ENCODE measurements at places on chromosomes 2 and 18.

DNA sequence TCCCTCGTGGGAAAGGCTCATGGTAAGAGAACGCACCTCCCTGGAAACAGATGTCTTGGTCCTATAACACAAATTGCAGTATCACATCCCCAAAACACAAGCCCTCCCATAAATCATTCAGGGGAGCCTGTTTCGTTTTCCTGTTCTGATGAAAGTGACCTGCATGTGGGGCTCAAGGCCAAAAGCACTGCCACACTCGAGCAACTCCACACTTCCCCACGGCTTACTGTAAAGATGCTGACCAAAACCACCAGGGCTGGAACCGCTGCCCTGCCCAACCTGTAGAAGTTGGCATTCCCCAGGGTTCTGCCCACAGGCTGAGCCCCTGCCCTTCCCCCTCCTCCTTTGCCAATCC is 139.7 kb downstream of the BCL11A start:
- peak; percentile 31 for DNase-seq

DNA sequence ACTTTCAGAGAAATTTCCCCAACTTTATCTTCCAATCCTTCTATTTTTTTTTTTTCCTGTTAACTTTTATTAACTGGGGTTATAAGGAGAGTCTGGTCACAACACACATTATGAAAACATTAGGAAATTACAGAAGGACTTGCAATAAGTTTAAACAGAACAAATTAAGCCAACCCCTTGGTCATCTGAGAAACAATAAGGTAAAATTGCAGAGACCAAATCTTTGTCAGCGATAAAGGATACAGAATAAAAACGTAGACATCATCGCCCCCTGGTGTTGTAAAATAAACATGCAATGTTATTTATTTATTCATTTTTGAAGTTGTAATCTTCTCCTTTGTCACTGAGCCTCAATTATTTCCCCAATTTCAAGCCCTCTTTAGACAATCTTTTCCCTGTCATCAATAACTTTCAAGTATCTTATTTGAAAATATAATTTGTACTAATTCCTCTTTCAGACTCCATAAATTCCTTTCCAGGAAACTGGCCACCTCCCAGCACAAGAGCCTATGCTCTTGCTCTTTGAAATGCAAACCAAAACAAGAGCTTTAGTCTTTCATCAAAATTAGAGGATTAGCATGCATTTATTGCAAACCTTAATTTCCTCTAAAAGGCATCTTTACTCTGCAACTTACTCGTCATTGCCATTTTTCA is 19.5 kb downstream of the G6PC2 start:
- DNase-seq, result no peak

DNA sequence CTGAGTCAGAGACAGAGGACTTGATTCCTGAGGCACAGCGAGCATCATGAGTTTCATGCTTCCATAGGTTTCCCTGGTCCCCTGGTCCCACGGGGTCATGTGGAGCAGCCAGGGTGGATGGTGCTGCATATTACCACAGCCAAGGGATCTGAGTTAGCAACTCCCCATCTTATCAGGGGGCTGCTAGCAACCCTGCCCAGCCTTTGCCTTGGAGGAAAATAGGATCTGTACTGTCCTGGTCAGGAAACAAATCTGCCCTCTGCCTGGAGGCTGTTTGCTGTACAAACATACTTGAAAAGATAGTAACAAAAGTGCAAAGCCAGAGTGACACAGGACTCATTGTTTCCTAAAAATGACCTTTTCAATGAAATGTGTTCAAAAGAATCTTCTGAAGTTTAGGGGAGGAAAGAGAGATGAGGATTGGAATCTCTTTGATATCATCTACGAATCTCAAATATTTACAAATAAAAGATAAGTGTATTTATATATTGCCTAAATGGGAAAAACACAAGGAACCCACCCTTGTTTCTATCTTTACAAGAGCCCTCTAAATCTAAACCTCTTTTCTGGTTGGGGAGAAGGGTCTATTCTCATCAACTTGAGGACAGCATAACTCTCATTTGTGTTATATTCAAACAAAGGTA is 194.8 kb downstream of the CD226 start:
- no peak for DNase-seq

DNA sequence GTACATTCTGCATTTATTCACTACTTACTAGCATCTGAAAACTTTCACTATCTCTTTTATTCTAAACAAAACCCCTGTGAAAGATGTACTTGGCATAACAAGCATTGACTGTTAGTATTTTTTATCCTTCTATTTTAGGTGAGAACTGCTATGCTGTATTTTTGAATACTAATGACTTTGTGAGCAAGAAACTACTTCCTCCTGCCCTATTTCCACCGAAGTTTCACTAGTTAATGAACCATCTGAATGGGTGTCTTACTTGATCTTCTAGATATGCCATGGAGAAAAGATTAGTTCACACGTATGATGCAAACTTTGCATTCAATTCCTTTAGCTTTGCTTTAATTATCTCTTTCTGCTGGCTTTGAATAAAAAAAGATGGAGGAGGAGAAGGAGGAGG is 68.1 kb downstream of the EPHA4 start:
- no peak for DNase-seq

DNA sequence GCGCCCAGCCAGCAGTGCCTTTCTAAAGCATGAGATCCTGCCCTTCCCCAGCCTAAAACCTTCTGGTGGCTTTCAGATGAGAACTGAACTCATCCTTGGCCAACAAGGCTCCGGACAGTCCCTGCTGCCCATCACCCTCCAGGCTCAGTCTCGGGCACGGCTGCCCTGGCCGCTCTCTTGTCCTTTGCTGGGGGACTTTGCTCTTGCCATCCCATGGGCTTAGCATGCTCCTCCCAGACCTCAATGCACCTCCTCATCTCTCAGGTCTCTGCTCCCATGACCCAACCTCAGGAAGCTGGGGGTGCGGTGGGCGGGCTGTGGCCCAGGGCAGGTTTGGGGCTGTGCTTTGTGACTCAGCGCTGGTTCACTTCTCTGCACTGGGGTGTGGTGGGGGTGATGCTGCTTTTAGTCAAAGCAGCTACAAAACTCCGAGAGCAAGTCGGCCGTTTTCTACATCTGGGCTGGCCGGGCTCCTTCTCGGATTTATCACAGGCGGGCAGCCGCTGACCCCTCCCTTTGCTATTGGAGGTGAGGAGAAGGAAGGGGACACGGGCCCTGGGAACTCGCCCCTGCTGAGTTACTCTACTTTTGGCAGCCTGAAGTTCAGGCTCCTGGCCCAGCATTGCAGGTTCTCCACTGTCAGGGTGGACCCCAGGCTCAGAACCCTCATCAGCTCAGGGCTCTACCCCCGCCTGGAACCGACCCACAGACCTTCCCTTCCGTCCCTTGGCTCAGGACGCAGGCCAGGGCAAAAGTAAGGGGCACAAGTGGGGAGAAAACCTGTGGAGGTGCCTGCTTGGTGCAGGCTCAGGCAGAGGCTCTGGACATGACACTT is 90.6 kb upstream of the TAF1B start:
- no peak for DNase-seq

DNA sequence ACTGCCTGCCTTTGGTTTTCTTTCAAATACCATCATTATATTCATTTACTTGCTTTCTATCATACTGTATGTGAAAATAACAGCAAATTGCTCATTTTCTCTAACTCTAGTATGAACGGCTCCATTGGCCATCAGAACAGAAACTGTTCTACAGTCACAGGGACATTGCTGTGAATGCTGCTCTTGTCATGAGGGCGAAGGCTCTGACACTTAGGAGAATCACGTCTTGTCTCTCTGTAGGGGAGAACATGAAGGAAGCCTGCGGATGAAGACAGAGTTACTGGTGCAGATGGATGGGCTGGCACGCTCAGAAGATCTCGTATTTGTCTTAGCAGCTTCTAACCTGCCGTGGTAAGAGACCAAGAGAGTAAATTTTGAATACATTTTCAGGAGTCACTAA is 41.7 kb upstream of the ELOA2 start:
- no peak for DNase-seq

DNA sequence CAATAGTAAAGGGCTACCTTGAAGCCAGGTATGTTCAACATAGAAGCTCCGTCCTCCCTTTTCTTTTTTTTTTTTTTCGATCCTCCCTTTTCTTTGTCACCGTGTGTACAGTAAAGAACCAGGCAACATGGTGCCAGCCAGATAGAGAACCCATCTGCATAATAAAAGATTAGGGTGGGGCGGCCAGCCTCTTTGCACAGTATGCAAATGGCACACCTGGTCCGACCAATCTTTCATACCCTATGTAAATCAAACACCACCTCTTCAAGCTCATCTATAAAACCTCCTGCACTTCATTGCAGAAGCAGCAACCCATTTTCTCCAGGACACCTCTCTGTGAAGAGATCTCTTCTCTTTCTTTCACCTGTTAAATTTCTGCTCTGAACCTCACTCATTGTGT is 7.3 kb upstream of the WDR33 start:
- no peak for DNase-seq

DNA sequence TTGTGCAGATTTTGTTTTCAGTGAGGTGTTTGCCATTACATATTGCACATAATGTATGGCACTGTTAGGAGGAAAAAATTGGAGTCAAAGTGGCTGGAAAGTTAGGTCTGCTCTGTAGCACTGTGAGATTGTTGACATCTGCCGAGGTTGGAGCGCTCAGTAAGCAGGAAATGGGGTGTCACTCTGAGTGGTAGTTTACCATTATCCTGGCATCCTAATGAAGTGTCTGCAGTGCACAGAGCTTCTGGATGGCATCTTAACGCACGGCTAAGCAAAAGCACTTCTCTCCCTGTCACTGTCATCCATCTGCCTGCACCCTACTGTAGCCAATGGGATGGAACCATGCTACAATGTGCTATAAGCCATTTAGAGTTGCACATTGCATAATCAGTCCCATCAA is 561.9 kb downstream of the ARHGAP15 start:
- DNase-seq, result no peak

DNA sequence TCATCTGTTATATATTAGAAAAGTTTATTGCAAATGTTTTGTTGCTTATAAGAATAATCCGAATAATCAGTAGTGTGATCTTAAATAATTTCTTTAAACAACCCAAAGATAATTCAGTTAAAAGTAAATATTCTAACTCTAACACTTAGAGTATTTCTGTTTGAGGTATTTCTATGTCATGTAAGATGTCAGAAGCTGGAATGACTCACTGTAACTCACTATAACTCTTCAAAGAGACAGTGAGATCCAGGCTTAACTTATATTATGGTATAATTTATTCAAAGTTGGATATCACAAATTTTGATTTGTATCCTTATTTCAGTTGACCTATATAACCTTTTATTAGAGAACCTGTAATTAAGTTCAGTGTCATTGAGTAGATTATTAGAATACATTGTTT is 6.9 kb downstream of the MBD5 start:
- DNase-seq, result no peak

DNA sequence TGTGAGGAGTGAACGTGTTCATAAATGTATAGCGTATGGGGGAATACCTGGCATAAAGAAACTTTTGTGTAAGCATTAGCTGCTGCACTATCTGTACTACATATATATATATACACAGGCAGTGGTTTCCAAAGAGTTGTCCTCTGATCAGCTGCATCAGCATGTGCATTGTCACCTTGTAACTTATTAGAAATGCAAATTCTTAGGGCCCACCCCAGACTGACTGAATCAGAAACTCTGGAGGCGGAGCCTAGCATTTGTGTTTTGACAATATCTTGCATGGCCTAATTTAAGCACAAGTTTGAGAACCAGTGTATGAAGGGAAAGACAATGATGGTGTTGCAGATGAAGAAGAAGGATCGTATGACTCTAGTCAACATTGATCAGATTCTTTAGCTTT is 299.5 kb downstream of the CCDC102B start:
- no peak for DNase-seq

GRCh38 chr18:3910512-3910911 is 460.5 kb downstream of the TGIF1 start:
- DNase-seq, result no peak

- no peak for DNase-seq
Observed at GRCh38 chr18:30903566-30903965, 139.0 kb downstream of the DSC3 start.

GRCh38 chr2:144328938-144329337 is 191.0 kb downstream of the ZEB2 start:
- no peak for DNase-seq

DNA sequence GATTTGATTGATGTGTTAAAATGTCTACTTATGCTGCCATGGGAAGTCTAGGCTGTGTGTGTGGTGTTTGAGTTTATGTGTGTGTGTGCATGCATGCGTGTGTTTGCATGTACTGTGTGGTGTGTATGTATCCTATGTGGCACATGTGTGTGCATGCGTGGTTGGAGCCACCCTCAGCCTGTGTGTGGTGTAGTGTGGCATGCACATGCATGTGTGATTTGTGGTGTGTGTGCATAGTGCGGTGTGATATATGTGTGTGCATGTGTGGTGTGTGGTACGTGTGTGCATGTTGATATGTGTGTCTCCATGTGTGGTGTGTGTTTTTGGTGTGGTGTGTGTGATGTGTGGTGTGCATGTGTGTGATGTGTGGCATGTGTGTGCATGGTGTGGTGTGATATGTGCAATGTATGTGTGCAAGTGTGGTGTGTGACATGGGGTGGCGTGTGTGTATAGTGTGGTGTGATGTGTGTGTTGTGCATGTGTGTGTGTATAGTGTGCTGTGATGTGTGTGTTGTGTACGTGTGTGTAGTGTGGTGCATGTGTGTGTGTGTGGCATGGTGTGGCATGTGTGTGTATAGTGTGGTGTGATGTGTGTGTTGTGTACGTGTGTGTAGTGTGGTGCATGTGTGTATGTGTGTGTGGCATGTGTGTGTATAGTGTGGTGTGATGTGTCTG is 66.6 kb upstream of the HDAC4 start:
- DNase-seq, result no peak

- DNase-seq, result no peak
Observed at GRCh38 chr2:145076085-145076484, 556.2 kb upstream of the ZEB2 start.

GRCh38 chr18:79501006-79501405 is 105.3 kb downstream of the NFATC1 start:
- DNase-seq, result no peak

- DNase-seq, result no peak
Observed at GRCh38 chr18:58257461-58257860, 213.4 kb downstream of the NEDD4L start.

DNA sequence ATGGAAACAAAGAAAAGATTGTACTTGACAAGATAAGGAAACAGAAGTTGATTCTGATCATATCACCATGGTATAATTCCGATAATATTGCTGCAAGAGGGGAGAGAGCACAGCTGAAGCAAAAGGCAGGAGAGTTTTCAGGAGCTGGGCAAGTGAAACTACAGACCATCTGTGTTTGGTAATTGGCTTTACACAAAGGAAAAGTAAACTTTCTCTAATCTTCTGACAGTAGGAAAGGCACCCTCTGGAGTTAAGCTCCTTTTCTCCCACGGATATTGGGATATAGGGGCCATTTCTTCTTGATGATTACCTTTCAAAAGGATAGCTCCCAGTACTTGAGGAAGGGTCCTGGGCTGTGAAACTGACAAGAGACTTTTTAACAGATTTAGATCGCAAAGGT is 29.9 kb upstream of the REG3A start:
- no peak for DNase-seq

- DNase-seq, result no peak
Observed at GRCh38 chr2:113937501-113937900, 47.6 kb downstream of the ACTR3 start.

- DNase-seq, result no peak
Observed at GRCh38 chr2:96074156-96074555, 39.4 kb upstream of the GPAT2 start.

- DNase-seq, result no peak
Observed at GRCh38 chr2:161844822-161845221, 220.6 kb downstream of the SLC4A10 start.

Measured in GF-D8 (cell line).